Activated gamma-delta T cell treated with Interleukin-2 at 50 U/mL for 16 hours (primary cell): ENCODE measurements at places on chromosomes 5 and 9.

DNA sequence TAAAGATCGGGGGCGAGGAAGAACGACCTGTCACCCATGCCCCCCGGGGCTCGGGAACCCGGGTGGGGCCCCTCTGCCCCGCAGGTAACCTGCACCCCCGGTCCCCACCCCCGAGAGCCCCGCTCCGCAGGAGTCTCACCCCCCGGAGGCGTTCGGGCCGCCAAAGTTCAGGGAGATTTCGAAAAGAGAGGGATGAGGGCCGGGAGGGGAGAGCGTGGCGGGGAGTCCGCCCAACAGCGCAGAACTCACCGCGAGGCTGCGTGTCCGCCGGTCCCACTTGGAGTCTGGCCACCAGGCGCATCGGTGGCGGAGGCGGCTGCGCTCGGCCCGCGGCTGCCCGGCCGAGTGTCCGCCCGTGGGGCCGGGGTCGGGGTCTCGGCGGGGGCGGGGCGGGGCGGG lies at the start of gene PHF19:
Gene PHF19, minus strand, starts transcription at position 347 of the 399 bp plus-strand sequence. CDS start 2,447 bp downstream, outside the sequence.
- no peak for DNase-seq

GRCh38 chr9:96720435-96720834 lies 57.5 kb downstream of the ZNF510 start:
- DNase-seq: no peak

DNA sequence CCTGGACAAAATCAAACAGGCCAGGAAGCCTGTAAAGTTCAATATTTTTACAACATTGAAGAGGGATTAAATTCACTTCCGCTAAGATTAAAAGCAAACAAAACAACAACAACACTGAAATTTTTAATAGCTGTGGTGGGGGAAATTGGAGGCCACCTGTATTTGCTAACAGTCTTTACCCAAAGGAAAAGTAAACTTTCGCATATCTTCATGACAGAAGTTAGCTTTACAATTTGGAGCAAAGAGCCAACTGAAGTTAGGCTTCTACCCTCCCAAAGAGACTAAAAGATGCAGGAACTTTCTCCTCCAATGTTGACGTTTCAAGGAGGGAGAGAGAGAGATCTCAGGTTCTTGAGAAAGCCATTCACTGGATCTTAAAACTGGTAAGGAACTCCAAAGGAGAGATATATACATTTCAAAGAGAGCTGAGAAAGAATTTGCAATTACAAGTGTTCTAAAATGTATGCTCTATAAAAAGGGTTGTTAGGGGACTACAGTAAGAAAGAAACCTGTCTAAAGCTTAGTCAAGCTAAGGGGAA lies 349.2 kb upstream of the CDH9 start:
- no peak for DNase-seq

- DNase-seq: no peak
Measured at GRCh38 chr5:157279605-157280239, 13.8 kb downstream of the CYFIP2 start.

GRCh38 chr5:53970475-53970874 lies 339.9 kb downstream of the ARL15 start:
- no peak for DNase-seq

DNA sequence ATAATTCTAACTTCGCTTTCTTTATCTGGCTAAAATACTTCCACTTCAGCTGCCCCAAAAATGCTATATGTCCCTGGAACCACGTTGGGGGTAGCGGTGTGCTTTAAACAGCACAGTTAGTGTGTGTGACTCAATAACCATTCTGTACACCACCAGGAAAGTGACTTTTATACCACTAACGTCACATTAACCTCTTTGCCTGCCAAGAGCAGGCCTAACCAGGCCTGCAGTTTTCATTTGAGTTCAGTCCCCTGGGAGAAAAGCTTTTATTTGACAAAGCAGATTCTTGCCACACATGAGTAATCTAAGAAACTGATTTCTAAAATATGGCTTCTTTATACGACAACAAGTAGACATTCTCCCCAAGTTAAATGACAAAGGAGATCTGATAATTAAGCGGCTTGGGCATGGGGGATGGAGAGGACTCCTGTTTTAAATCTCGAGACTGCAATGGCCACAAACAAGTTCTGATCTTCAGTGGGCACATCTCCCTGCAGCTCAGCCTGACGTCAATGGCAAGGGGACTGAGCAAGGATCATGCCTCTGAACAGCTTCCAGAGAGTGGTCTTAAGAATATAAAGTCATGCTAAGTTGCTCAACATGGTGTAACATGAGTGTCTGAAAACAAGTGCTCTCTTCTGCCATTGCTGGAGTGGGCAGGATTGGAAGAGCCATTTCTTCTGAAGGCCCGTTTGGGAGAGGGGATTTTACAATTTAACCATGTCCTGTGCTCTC lies 91.8 kb downstream of the GLIS3 start:
- DNase-seq: no peak

GRCh38 chr9:94567271-94567670 lies 12.4 kb downstream of the PCAT7 start:
- no peak for DNase-seq

- DNase-seq: no peak
Measured at GRCh38 chr5:177468685-177469628, 4.5 kb downstream of the DBN1 start.

- no peak for DNase-seq
Measured at GRCh38 chr9:74496406-74496805, 729 bp upstream of the RORB start.

- DNase-seq: no peak
Measured at GRCh38 chr9:112078432-112078831, 96.7 kb downstream of the SUSD1 start.

- no peak for DNase-seq
Measured at GRCh38 chr5:127609011-127609410, 39.9 kb upstream of the CTXN3 start.

DNA sequence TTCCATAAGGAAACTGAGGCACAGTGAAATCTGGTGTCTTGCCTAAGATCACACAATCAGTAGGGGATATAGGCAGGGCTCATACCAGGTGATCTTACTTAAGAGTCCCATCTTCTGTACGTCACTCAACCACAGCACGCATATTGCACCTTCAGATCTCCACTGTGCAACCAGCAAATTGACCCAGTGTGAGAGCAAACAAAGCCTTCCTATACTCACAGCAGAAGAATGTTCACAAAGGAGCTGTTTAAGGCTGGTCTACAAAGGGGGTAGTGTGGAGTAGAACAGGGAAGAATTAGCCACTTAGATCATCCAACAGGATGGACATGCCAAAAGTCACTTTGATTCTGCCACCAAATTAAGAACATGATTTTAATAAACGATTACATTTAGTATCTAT lies 305.9 kb downstream of the SLIT3 start:
- DNase-seq: no peak

DNA sequence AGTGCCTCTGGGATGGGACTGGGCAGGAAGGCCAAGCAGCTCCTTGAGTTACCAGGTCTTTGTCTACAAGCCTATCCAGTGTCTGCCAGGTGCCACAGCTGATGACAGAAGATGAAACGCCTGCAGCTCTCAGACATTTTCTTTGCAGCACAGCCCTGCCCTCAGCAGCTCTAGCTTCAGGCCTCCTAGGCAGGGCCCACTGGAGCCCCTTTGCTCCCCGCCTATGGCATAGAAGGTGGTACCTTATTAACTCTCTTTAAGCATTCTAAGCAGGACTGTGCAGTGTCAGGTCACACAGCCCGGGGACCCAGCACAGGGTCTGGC lies 1.3 kb upstream of the SKP1 start:
- no peak for DNase-seq

DNA sequence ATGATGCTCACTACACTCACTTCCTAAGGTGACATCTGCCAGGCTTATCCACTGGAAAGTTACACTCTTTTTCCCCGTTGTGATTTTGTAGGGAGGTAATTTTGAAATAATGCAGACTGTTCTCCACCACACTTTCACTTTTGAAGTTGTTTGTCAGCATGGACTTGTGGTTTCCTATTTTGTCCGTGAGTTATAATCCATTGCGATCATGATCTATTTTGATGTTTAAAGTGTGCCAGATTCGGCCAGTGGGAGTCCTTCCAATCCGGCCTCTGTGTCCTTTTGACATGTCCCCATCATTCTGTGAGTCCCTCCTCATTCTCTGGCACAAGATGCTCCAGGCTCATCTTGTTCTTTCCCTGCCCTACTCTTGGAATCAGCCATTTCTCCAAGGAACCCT lies 211.3 kb upstream of the KLF4 start:
- DNase-seq: no peak

GRCh38 chr5:73612799-73613198 lies 13.2 kb upstream of the ARHGEF28 start:
- no peak for DNase-seq

- DNase-seq: no peak
Measured at GRCh38 chr9:114655689-114656088, 1.9 kb downstream of the TEX53 start.

DNA sequence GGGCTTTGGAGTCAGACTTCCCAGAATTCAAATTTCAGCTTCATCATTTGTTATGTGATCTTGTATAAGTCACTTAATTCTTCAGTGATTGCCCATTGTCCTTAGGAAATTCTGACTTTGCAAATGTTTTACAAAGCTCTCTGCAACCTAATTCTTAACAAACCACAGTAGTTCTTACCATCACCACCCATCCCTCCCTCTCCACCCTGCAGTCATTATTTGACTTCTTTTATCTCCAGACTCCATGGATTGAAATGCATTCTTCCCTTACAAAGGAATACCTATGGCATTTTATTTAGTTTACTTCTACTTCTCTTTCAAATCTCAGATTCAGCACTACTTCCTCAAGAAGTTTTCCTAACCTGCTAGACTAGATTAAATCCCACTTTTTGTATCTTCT lies 23.1 kb downstream of the SHLD3 start:
- DNase-seq: no peak

GRCh38 chr5:51392689-51393199 lies 9.5 kb downstream of the ISL1 start:
- no peak for DNase-seq

GRCh38 chr5:169521366-169521983 lies 62.1 kb upstream of the SPDL1 start:
- DNase-seq: no peak

GRCh38 chr5:85320495-85320894 lies 935.8 kb upstream of the EDIL3 start:
- no peak for DNase-seq

GRCh38 chr9:127943731-127944144 lies 6.1 kb upstream of the DPM2 start:
- peak; percentile 70 for DNase-seq

- no peak for DNase-seq
Measured at GRCh38 chr9:86965636-86966395, 18.5 kb upstream of the GAS1 start.

DNA sequence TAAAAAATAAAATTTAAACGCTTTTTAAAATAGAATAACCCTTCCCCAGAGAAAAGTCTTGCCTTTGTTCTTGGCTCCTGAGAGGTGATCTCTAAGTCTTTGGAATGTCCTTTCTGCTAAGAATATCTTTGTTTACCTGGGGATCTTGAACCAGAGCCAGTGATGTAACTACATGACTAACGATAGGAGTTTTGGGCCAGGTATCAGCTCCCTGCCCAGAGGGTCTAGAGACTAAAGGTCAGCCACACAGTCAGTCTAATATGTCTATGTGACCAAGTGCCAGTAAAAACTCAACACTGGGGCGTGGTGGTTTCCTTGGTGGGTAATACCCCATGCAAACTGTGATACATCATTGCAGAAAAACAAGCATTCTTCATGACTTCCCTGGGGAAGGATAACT lies 1351.9 kb upstream of the C9orf72 start:
- no peak for DNase-seq

GRCh38 chr9:105842023-105842644 lies 147.8 kb downstream of the TMEM38B start:
- DNase-seq: no peak

DNA sequence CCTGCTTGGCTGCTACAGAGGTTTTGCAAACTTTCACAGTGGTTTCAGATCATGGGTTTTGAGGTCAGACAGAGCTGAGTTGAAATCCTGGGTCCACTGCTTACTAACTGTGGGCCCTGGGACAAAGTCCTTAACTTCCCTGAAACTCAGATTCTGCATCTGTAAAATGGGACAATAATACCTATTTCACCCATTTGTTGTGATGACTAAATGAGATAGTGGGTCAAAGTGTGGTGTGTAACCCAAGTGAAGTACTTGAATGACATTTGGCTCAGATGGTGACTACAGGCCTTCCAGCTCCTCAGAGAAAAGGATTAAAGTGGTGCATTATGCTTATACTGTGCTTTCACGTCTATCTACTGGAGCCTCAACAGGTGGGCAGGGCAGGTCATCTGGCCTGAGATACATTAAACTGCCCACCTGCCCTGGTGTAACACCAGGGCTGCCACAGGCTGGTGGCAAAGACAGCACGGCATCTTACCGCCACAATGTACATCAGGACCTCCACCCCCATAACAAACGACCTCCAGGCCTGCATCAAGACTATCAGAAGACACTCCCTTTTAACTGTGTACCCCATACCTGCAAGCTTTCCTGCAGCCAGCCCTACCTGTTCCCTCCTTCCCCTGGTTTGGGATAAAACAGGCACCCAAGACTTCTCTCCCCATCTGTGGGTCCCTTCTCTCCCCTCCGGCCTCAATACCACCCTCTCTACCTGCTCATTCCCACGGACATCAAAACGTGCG lies 846 bp upstream of the TRAF1 start:
- DNase-seq: no peak

DNA sequence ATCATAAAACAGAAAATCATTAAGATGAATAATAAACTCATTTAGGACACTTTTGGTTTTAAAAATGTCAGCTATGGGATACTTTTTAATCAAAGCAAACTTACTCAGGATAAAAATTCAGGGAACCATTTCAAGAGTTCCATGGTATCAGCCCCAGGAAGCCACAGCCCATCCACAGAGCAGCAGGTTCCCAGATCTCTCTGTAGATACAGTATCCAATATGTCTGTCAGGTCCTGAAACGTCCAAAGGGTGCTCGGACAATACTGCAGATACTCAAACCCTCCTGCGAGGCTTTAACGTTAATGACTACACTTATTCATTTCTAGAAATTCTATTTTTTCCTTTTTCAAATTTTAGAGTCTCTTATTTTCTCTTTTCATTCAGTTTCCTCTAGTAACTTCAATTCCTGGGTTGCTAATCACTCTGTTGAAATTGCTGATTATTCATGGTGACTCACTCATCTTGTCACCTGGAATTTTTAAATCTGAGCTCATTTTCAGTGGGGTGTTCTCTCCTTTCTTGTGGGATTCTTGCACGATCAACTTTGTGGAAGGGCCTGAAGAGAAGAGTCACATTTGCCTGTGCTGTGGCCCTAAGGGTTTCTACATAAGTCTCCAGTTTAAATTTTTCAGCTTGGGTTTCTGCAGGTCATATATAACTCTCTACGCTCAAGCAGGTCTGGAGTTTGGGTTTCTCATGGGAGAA lies 435.8 kb downstream of the CTNND2 start:
- DNase-seq: no peak

GRCh38 chr9:14031810-14032209 lies 282.1 kb downstream of the NFIB start:
- no peak for DNase-seq

DNA sequence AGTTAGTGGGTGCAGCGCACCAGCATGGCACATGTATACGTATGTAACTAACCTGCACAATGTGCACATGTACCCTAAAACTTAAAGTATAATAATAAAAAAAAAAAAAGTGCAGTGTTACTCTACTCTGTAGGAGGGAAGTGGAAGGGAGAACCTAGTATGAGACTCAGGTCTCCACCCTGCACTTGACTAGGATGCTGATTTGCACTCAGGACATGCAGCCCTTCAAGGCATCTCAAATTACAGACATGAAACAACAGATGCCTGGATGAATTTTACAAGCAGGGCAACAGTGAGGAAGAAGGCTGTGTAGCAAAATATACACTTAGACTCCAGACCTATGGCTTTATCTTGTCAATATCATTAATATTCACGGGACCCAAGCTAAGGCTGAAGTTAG lies 16.5 kb downstream of the TRIM32 start:
- no peak for DNase-seq

GRCh38 chr5:169867347-169867746 lies 112.9 kb downstream of the INSYN2B start:
- DNase-seq: no peak
